Fibroblast of villous mesenchyme (primary cell): ENCODE measurements at places on chromosomes 3 and 15. TPM values are rescaled to one million over a fixed set of nuclear protein-coding genes. Genes with fewer than 3 reads are reported as not detected.
A peak's percentile ranks its signal among the peaks of the same experiment; 100 is the strongest.

SLC12A6 gene
- 12.5 and 12.6 TPM in 2 replicates for total RNA-seq

INSYN1 gene
- total RNA-seq = under 0.01 and 0.64 TPM in 2 replicates

EPHA6 gene
- total RNA-seq = 1.6 and 1.7 TPM in 2 replicates

STT3B gene
- total RNA-seq = 187 and 244 TPM in 2 replicates

MFGE8 gene
- 158 and 168 TPM in 2 replicates for total RNA-seq

SNTN gene
- not detected in 2 replicates for total RNA-seq

MORC1 gene
- total RNA-seq = not detected in 2 replicates

IDH3A gene
- total RNA-seq = 25.4 and 43.6 TPM in 2 replicates

PSTPIP1 gene
- not detected in 2 replicates for total RNA-seq

CPN2 gene
- not detected in 2 replicates for total RNA-seq

GALK2 gene
- total RNA-seq = 38.7 and 58.7 TPM in 2 replicates

HHLA2 gene
- total RNA-seq = not detected in 2 replicates

ARRDC4 gene
- total RNA-seq = 11.7 and 18.4 TPM in 2 replicates

GOLGA8J gene
- not detected in 2 replicates for total RNA-seq

CALML4 gene
- total RNA-seq = 1.7 and 1.9 TPM in 2 replicates

MIX23 gene
- 29.0 and 36.3 TPM in 2 replicates for total RNA-seq

GP9 gene
- total RNA-seq = not detected in 2 replicates

ONECUT1 gene
- under 0.01 TPM in 1 of 2 replicates, not detected in the other for total RNA-seq

CLEC3B gene
- 0.43 and 0.64 TPM in 2 replicates for total RNA-seq

PDCD7 gene
- 14.8 and 20.7 TPM in 2 replicates for total RNA-seq

A4GNT gene
- total RNA-seq = under 0.01 TPM in 1 of 2 replicates, not detected in the other

DISP2 gene
- total RNA-seq = under 0.01 TPM in 2 replicates

DNA sequence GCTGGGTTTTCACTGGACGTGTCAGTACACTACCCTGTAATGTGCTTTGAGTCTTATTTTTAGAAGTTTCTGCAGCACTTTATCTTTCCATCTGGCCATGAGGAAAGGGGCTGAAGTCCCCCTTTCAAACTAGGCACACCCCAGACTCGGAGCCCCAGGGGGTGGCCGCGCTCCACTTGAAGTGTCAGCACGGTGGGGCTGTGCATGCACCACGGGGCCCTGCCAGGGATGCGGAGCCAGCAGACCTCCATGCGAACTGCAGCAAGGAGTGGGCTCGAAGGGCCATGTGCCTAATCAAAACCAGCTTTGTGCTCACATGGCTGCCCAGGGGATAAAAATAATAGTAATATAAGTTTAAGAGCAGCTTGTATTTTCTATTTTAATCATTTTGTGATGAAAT lies 100.9 kb upstream of the HACD2 start:
- DNase-seq = no peak

DNA sequence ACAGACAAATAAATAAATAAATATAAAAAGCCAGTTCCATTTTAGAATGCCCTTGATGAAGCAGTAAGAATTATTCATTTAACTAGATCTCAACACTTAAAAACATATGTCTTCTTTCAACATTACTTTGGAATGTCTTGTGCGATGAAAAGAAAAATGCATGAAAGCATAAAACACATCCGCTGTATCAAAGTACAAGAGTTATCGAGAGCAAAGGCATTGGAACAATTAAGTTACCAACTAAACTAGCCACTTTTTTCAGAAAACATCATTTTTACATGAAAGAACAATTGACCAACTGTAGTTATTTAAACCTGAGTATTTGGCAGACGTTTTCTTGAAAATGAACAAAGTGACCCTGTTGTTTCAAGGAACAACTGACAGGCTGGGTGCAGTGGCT lies 27.5 kb upstream of the ACAN start:
- DNase-seq = no peak

DNA sequence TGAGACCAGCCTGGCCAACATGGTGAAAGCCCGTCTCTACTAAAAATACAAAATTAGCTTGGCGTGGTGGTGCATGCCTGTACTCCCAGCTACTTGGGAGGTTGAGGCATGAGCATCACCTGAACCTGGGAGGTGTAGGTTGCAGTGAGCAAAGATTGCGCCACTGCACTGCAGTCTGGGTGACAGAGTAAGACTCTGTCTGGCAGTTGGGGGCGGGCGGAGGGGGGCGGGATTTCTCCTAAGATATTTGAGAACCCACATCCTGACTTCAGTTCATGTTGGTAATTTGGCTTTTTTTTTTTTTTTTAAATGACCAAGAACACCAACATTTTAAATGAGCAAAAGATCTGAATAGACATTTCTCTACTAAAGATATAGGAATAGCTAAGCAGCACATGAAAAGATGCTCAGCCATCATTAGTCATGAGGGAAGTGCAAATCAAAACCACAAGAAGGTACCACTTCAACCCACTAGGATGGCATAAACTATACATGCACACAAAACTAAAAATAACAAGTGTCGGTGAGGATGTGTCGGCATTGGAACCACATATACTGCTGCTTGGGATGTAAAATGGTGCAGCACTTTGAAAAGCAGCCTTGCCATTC lies 75.6 kb upstream of the LMOD3 start:
- DNase-seq = no peak

GRCh38 chr3:56971261-56971660 lies 89.2 kb upstream of the SPATA12 start:
- DNase-seq = no peak

GRCh38 chr15:82985688-82986441 lies at the start of gene RAMAC:
TSS of gene RAMAC (plus strand) at chr15:82986210. CDS start at chr15:82989019, 2,809 bp downstream.
- DNase-seq = peak; percentile 94

DNA sequence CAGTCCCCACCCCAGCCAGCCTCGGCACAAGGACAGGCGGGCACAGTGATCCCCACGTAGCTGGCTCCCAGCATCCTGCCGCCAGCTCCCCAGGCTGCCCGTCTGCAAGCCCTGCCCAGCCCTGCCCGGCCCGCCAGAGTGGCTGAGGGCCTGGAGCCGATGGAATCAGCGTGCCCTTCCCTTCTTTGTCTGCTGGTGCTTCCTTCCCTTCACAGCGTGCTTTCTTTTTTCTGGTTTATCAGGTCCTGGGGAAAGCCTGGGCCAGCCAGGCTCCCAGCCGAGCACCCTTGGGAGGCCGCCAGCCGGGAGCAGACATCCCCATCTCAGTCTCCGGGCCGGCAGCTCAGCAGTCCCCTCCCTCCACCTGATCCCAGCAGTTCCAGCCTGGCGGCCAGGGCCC lies 54.7 kb upstream of the SMAD6 start:
- no peak for DNase-seq

DNA sequence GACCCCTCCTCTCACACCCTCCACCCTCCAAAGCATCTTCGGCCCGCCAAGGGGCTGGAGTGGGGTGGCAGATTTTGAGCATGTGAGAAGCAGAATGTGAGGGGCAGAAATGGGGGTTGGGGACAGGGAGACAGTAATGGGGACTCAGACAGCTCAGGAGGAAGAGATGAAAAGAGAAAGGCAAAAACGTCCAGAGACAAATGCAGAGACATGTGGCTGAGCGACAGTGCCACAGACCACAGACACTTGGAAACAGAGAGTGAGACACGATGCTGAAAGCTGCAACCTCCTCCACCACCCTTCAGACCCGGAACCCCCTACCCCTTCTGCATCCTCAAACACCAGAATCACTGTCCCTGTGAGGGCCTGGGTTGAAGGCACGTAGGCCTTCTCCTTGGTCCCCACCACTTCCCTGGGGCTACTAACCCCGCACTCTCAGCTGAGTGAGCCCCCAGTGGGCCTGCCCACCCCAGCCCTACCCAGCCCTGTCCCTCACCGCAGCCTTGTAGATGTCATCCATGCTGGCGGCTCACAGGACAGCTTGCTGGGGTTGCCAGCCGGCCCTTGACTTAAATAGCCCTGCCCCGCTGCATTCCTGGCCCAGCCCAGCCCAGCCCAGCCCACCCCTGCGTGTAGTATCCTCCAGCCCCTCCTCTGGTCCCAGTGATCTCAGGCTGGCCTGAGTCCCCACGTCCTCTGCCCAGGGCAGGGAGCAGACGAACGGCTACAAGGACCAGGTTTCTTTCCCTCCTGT lies at the start of gene TNNC1:
TNNC1 (minus strand) TSS at position 546 of the 754 bp plus-strand sequence; CDS start at position 520, 26 bp downstream.
- no peak for DNase-seq

GRCh38 chr3:72973031-72973723 lies 23.4 kb upstream of the PPP4R2 start:
- no peak for DNase-seq

DNA sequence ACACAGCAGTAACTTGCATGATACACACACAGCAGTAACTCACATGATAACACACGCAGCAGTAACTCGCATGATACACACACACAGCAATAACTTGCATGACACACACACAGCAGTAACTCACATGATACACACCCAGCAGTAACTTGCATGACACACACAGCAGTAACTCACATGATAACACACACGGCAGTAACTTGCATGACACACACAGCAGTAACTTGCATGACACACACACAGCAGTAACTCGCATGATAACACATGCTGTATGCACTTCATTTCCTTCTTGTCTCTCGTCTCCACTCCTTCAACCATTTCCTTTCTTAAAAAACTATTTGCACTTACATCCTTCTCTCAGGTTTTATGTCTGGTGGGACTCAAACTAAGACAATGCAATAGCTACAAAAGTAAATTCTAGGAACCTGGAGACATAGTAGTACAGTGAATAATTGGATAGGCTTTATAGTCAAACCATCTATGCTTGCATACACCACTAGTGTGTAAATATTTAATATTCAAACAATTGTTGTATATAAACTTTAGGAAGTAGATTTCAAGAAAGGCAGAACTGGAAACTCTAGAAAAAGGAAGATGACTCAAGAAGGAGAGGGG lies 130.8 kb downstream of the UACA start:
- DNase-seq = no peak

DNA sequence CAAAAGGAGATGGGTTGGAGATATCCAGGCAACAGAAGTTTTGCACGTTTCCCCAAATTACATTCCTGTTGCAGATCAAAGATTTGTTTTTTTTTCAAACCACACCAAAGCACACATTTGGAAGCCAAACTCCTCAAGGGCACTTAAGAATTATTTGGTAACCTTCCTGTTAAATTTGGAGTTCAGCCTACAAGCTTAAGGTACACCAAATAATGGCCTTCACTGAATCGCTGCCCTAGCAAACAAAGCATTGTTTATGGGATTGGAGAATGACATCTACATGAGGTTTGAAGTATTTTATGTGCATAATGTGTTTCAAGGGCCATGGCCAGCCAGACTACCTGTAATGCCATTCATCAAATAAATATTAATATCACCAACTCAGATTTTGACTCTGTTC lies 357.9 kb downstream of the RORA start:
- DNase-seq = no peak

- no peak for DNase-seq
These were observed 26.9 kb downstream of the TRIM69 start for GRCh38 chr15:44763187-44763586.

GRCh38 chr15:32829436-32829835 lies 111.6 kb downstream of the GREM1 start:
- no peak for DNase-seq

DNA sequence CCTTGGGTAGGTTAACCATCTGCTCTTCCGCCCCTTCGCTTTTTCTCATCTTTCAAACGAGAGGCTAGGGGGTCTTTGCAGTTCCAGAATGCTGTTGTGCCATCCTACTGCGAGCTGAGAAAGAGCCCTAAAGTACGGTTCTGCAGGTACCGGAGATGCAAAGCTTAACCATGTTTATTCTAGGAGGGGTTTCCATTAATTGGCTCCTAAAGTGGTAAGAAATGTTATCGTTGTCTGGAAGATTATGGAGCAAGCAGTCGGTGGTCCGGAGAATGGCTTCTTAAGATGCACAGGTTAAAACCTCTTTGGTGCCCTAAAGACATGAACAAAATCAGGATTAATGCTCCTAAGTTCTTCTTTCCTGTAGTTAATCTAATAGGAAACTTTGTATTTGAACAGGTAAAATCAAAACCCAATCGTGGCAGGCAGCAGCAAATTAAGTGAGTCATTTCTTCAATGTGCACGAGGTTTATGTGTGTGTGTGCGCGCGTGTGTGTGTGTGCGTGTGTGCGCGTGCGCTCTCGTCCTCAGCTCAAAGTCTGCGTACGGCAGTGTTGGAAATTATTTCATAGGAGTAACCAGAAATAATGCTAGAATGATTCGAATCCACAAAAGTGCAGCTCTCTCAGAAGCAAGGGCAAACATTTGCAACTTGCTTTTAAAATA lies 772 bp downstream of the FAM81A start:
- DNase-seq = no peak

- no peak for DNase-seq
These were observed 152.7 kb upstream of the TSC22D2 start for GRCh38 chr3:150255413-150255812.

GRCh38 chr3:52388348-52388821 lies 56.5 kb downstream of the SEMA3G start:
- DNase-seq = no peak

GRCh38 chr3:68620211-68620610 lies 312.1 kb downstream of the TAFA4 start:
- no peak for DNase-seq

DNA sequence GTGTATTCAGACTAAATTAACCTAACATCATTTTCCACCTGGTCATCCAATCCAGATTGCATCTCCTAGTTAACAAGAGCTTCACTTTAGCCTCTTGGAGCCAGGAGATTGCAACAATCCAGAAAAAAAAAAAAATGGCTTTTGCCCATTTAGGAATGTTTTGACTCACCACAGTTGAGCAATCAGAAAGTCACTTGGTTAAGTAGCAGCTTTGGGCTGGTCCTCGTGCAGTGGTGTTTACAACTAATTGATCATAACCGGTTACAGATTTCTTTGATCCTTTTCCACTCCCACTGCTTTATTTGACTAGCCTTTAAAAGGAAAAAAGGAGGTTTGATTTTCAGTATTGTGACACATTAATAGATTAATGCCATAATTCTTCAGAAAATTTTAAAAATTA lies 688.8 kb upstream of the CCDC54 start:
- DNase-seq = peak; percentile 90

DNA sequence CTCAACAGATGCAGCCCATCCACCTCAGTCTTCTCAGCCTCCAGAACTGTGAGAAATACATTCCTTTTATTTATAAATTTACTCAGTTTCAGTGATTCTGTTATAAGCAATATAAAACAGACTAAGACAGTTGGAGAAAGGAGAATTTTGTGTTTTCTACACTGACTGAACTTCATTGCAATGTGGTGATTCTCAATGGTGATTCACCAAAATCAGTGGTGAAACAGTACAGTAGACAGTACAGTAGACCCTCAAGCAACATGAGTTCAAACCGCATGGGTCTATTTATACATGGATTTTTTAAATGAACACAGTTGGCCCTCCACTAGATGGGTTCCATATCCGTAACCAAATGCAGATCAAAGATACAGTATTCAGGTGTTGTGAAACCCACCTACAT lies 403.1 kb upstream of the TGFBR2 start:
- no peak for DNase-seq

- DNase-seq = no peak
These were observed 6.4 kb downstream of the MED12L start for GRCh38 chr3:151091685-151092345.

GRCh38 chr3:20668411-20668810 lies 482.4 kb upstream of the SGO1 start:
- DNase-seq = peak; percentile 18

GRCh38 chr3:136712941-136713340 lies 39.2 kb downstream of the STAG1 start:
- DNase-seq = no peak

GRCh38 chr15:71447328-71448250 lies 332.3 kb downstream of the THSD4 start:
- peak; percentile 26 for DNase-seq

GRCh38 chr15:100787567-100788417 lies 91.8 kb upstream of the ALDH1A3 start:
- DNase-seq = no peak

- no peak for DNase-seq
These were observed 467 bp downstream of the PIF1 start for GRCh38 chr15:64824929-64825430.
